Effector memory CD4-positive, alpha-beta T cell (primary cell): ENCODE measurements at places on chromosomes 2 and 18.

GRCh38 chr2:46126571-46126970, 170.6 kb upstream of the EPAS1 start:
- DNase-seq = no peak

DNA sequence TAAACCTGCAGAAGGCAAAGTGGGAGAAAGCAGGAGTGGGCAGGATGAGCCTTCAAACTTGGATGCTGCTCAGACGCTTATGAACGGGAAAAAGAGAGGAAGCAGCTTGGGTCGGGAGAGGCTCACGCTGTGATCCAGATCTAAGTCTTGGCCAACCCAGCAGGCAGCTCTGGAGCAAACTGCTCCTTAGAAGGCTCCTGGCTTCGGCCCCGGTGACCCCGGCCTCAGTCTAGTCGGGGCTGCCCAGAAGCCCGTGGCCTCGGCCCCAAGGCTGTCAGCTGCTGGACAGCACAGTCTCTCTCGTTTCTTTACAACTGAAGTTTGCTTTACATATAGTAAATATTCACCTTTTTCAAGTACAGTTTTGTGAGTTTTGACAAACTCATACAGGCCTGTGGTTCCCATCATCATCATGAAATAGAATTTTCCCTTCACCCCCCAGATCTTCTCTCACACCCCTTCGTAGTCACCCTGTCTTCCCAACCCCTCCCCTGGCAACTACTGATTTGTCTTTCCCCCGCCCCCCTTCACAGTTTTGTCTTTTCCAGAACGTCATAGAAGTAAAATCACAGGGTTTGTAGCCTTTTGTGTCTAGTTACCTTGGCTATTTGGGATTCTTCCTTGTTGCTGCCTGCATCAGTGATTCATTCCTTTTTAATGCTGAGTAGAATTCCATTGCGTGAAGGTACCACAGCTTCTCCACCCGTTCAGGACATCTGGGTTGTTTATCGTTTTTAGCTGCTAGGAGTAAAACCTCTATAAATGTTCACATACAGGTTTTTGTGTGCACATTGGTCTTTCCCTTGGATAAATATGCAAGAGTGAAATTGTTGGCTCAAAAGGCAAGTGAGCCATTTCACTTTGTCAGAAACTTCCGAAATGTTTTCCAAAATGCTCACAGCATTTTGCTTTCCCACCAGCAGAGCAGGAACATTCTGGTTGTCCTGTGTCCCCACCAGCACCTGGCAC, 35.1 kb downstream of the MYO7B start:
- DNase-seq = no peak

DNA sequence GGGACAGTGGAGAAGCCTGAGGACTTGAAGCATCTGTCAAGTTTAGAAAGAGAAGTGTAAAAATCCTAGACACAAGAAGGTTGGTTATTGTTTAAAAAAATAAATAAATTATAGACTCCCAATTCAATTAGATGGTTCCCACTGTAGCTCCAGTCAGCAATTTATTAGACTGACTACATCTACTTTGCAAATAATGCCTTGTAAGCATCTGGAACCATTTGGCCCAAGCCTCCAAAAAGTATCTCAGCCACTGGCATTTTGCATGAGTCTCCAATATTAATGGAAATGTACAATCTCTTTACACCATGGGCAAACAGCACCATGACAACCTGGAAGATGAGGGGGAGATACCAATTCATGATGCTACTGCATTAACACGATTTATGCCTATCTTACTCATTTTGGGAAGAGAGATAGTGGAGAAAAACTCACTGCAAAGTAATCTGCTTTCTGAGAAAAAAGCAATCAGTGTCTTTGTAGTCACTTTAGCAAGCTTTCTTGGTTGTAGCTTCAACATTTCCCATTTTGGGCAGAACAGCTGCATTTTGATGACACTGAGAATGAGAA, 2.8 kb downstream of the NYAP2 start:
- DNase-seq = no peak

GRCh38 chr2:161369311-161369710, 46.8 kb upstream of the TBR1 start:
- no peak for DNase-seq

- DNase-seq = no peak
Observed at GRCh38 chr2:24682304-24682703, 110.9 kb downstream of the PTRHD1 start.

DNA sequence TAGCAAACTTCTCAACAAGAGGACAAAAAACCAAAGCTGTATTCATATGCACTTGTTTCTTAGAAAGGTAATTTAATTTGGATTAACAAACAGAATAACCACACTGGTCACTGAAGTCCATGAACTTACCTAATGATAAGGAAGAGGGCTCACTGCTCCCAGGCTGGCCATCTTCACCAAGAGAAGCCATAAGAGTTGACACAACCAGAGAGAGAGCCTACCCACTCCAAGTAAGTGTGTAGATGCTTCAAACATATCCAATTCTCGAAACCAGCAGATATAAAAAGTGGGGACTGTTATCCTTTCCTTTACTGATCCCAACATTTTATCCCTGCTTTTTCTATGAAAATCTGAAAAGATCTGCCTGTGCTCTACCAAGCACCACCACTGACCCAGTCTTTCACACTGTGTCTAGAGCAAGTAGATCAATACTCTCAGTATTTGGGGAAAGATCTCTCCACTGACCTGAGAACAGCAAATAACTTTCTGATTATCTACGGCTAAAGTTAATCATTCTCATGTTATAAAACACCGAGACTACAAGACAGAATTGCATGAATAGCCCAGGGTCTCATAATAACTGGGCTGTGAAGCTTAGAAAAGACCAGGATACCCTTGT, 111.5 kb upstream of the RNU4ATAC start:
- DNase-seq = no peak

DNA sequence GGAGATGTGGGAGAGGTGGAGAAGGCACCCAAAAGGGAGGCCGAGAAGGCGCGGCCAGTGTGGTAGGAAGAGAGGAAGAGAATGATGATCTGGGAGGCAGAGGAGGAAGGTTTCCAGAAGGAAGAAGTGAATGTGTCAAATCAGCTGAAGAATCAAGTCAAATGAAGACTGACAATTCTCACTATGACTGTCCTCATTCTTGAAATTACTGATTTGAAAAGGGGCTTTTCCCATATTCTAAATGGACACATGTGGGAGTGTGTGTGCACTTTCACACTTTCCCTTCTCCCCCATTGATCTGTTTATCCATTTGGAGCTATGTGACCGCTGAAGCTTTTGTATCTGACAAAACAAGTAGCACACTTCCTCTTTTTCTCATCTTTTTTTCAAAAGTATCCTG, 6.1 kb downstream of the AFF3 start:
- DNase-seq = no peak

DNA sequence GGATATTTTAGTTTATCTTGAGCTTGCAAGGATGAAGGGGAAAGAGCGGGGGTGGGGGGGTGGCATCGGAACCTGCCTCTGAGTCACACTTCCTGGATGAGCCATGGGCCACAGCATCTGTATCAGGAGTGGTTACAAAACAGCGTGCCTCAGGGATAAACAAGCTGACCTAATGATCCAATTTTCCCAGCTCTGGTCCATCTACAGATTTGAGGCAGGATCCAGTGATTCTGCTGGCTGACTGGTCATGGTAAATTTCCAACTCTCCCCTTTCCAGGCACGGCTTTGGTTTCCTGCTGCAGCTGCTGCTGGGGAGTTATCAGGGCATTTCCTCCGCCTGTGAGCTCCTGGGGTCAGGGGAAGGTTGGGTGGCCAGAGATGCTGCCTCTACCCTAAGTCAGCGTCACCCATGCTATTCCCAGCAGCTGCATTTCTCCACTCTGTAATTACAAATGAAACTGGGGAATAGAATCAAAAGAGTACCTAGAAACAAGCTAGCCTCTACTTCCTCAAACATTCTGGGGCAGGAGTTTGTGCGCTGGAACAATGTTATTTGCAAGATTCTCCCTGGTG, 4.7 kb upstream of the HPCAL1 start:
- DNase-seq = peak; percentile 43

DNA sequence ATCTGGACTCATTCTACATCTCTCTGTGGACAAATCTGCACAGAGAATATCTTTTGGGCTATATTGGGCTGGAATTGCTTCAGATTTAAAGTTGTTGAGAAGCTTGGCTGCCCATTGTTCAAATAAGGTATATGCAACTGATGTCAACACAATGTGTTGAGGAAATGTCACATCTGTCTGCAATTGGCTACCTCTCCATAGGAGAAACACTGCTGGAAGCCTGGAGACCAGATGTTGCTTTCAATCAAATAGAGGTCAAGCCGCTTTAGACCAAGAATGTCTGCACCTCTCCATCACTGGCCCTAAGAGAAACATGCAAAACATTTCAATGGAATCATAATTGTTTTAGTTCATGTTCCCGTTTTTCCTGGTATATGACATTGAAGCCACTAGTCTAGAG, 720.2 kb downstream of the SLC4A3 start:
- no peak for DNase-seq

GRCh38 chr2:98175811-98176210, 88.8 kb downstream of the VWA3B start:
- DNase-seq = no peak
